ENCODE measurements at places on chromosomes 2 and 18. TPM values are rescaled to one million over a fixed set of nuclear protein-coding genes. Genes with fewer than 3 reads are reported as not detected.

DNA sequence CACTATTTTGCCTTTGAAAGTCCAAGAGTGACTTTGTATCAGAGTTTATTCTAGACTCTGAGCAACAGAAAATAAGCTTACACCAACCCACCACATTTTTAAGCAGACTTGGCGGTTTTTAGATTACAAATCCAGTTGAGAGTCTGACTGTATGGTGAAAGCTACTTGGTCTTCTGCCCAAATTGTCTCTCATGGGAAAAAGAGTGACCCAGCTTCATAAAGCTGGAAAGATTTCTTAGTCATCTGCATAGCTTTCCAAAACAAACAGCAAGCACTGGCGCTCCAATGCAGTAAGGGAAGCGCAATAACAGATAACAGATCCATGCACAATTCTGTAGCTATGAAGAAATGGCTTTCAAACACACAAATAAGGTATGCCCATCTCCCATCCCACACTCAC, 7.1 kb downstream of the DSG1 start:
- H3K4me1 ChIP-seq, result no peaks in the 10 kb centered on the region
- H3K27ac ChIP-seq, result no peak overlapping the region
- H3K4me3 ChIP-seq, result no peak overlapping the region
- H3K36me3 ChIP-seq, result no peaks in the 10 kb centered on the region
- H3K27me3 ChIP-seq, result peaks cover 3% of the 10 kb centered on the region

DNA sequence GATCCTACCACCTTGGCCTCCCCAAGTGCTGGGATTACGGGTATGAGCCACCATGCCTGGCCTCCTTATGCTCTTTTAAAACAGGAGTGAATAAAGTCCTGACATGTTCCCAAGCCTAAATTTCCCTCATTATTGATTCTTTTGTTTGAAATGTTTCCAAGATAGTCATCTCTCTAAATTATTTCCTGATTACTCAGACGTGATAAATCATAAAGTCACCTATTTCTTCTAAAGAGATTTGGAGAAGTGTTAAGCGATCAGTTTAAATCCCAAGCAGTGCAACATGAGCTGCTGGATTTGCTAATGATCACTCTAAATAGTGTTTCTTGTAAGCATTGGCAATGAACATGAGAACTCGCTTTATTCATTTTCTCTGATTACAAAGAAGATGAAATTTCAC, 51.8 kb downstream of the PMAIP1 start:
- no peaks in the 10 kb centered on the region for H3K36me3 ChIP-seq
- no peaks in the 10 kb centered on the region for H3K27me3 ChIP-seq
- H3K27ac ChIP-seq, result no peak overlapping the region
- no peak overlapping the region for H3K4me3 ChIP-seq
- no peak for DNase-seq

GRCh38 chr2:170685591-170685990, 29.5 kb upstream of the SP5 start:
- no peaks in the 10 kb centered on the region for H3K27me3 ChIP-seq
- H3K4me3 ChIP-seq, result no peak overlapping the region
- no peak for DNase-seq
- H3K36me3 ChIP-seq, result no peaks in the 10 kb centered on the region
- no peak overlapping the region for H3K27ac ChIP-seq
- H3K4me1 ChIP-seq, result no peaks in the 10 kb centered on the region

- H3K4me3 ChIP-seq, result no peak overlapping the region
- H3K27me3 ChIP-seq, result no peaks in the 10 kb centered on the region
- no peak for DNase-seq
- no peak overlapping the region for H3K27ac ChIP-seq
- H3K4me1 ChIP-seq, result peaks cover 30% of the 10 kb centered on the region
- peaks cover 12% of the 10 kb centered on the region for H3K36me3 ChIP-seq
These were observed 9.7 kb downstream of the E2F6 start for GRCh38 chr2:11456251-11456650.

DNA sequence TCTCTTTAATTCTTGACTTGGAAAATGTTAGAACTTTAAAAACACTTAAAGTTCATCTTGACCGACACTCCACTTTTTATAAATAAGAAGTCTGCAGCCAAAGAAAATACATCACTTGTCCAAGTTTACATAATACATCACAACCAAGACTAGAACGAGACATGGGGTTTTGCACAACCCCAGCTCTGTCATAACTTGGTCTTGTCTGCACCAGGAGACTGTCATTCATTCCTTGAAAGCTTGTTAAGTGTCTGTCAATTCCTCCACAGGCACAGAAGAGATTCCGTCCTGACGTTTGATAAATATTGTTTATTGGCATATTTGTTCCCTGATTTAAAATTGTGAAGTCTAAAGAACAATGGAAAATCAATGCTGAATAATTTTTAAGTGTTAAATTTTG, 139.5 kb upstream of the SETBP1 start:
- DNase-seq, result no peak
- H3K4me3 ChIP-seq, result no peak overlapping the region
- H3K27ac ChIP-seq, result no peak overlapping the region
- H3K4me1 ChIP-seq, result no peaks in the 10 kb centered on the region

The HOXD9 gene
- total RNA-seq, result not detected

The TRPM8 gene
- total RNA-seq, result not detected
